ENCODE measurements at places on chromosomes 11 and 22.
A peak's percentile ranks its signal among the peaks of the same experiment; 100 is the strongest.

DNA sequence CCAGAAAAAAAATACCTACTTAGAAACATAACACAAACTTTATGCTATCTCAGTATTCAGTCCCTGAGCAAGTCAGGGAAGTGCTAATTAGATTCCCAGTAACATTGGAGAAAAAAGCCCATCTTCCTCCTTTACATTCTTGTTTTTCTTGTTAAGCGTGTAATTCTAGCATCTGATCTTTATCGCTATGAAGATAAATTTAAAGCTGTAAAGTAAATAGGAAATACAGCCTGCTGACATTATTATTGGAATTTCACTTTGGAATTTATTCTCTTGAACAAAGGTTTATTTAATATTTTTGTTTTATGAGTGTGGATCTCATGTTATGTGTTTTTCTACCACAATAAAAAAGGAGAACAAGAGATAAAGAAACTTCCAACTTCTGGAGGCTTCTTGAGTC is 13.9 kb downstream of the ALKBH3 start:
- DNase-seq = no peak

DNA sequence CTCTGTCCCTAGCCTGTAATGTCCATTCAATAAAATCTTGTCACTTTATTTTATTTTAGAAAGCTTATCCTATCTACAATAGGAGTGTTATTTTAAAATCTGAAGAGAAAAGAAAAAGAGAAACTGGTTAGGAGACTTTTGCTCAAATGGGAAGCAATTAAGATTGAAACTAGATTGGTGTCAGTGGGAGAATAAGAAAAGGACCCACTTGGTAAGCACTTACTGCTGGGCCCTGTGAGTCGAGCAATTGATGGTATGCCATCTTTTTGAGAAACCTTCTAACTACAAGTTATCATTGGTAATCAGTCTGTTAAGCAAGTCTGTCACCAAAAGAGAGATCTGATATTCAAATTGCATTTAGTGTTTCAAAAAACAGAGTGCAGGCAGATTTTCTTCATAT is 258.4 kb downstream of the GRM5 start:
- no peak for DNase-seq

DNA sequence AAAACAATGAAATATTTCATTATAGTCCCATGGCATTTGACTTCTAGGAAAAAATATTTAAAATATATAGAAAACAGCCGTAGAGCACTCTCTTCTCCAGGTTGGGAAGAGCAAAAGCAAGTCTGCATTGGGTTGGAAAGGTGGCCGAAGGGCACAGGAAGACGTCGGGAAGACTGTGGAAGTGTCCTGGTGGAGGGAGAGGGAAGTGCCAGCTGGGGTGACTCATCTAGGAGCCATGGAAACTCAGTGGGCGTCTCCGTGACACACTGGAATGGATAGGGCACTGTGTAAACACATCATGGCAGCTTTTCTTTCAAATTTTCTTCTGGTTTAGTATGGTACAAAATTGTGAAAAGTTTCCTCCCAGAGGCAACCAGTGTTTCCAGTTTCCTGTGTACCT is 12.7 kb downstream of the GTPBP1 start:
- no peak for DNase-seq

- no peak for DNase-seq
Observed at GRCh38 chr11:72617080-72617762, 57.0 kb downstream of the PDE2A start.

GRCh38 chr11:45233121-45233803 is 52.9 kb downstream of the SYT13 start:
- peak; percentile 24 for DNase-seq

All from stimulated activated CD8-positive, alpha-beta memory T cell treated with anti-CD3 and anti-CD28 coated beads, Interleukin-2, amount 100 ng/mL, for 1 hour (primary cell).